ENCODE measurements at places on chromosomes 5 and 9.

- DNase-seq = no peak
Observed at GRCh38 chr5:148012801-148013200, 51.0 kb upstream of the SPINK5 start.

- no peak for DNase-seq
Observed at GRCh38 chr9:38352530-38353328, 39.8 kb upstream of the ALDH1B1 start.

- no peak for DNase-seq
Observed at GRCh38 chr5:82425591-82425990, 147.4 kb upstream of the RPS23 start.

DNA sequence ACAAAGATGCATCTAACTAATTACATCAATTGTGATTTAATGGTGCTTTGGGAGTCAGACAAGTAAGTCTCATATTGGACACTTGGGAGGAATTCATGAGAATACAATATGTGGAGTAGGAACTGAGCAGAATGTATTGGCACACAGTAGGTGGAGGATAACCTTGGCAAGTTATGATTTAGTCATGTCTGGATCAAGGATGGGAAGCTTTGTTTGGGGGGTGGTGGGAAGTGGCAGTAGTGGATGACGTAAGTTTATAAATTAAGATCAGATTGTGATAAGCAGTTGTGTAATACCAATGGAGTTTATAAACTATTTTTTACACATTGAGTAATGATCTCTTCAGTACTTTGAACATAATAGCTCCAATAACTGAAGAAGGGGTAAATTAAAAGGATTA lies 67.0 kb downstream of the SGCD start:
- DNase-seq = no peak

DNA sequence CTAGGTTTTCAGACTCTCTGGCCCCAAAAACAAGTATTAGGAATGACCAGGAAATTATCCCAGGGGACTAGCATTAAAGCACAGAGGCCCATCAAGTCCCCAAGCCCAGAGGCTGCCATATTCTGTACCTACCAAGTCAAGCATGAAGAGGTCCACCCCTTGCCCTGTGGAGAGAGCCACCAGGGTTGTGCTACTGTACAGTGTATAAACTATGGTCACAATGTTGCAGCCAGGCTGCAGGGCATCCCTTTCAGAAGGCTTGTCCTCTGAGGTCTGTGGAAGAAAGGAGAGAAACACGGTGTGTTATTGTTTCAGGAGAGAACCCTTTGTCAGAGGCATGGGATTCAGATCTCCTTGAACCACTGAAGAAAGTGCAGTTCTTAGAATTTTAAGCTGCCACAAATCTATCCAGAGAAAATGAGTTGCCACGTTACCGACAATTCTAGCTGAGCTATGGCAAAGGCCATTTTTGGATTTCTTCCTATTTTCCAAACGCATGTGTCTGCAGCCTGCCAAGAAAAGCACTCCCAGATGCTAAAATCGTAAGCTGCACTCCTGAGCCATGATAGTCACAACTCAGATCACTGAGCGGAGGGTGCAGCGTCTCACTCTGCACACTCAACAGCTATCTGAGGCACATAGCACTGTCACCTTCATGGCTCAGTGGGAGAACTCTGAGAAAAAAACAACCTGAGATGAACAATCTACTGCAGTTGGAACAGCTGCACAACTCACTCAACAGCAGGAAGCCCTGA lies 45.5 kb upstream of the SPATA31E1 start:
- DNase-seq = no peak

- peak; percentile 72 for DNase-seq
Observed at GRCh38 chr9:124202447-124202971, 55.2 kb upstream of the NEK6 start.
